ENCODE measurements at places on chromosomes 3 and 15.

- peak; percentile 9 for DNase-seq
Measured at GRCh38 chr3:139934613-139935015, 371 bp upstream of the CLSTN2 start.

- DNase-seq = peak; percentile 44
Measured at GRCh38 chr15:40844696-40845030, 815 bp downstream of the SPINT1 start.

DNA sequence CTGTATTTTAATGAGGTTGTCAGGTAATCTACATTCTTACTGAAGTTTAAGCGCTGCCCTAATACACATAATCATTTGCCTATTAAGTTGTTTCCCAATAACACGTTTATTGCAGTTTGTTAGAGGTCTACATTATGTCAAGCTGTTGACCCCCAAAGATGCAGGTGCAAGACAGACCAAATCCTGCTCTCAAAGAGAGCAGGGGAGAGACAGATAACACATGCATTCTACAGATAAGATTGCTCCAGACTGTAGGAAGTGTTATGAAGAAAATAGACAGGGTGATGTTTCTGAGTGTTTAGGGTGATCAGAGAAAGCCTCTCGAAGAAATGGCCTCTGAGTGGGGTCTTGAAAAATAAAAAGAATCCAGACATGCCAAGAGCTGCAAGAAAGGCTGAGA, 24.8 kb upstream of the OXTR start:
- DNase-seq = no peak

DNA sequence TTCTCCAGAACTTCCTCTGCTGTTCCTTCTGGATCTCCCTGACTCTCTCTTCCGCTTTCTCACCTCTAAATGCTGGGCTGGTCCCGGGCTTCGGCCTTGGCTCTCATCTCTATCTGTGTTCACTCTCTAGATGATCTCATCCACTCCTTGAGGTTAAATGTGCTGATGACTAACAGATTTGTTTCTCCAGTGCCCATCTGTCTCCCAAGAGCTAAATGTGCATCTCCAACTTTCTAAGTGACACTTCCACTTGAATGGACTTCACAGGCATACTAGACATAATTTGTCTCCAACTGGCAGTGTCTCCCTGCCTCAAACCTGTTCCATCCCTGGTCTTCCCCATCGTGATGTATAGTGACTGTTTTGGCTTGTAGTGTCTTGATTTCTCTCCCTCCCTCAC, 95.3 kb downstream of the ITPR1 start:
- no peak for DNase-seq

DNA sequence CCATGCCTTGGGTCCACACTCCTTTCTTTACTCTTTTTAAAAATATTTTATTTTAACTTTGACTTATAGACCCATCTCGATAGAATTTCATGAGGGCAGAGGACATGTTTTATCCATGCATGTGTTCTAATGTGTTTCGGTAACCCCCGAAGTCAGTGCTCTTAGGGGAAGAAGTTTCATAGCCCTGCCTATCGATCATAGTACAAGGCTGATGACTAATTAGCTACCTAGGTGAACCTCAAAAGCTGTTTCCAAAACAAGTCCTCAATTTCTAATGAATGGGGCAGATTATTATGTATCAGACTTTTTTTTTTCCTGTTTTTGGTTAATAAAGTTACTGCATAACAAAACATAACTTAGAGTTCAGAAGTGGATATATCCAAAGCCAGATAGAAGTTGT, 82.0 kb downstream of the MBNL1 start:
- DNase-seq = no peak

DNA sequence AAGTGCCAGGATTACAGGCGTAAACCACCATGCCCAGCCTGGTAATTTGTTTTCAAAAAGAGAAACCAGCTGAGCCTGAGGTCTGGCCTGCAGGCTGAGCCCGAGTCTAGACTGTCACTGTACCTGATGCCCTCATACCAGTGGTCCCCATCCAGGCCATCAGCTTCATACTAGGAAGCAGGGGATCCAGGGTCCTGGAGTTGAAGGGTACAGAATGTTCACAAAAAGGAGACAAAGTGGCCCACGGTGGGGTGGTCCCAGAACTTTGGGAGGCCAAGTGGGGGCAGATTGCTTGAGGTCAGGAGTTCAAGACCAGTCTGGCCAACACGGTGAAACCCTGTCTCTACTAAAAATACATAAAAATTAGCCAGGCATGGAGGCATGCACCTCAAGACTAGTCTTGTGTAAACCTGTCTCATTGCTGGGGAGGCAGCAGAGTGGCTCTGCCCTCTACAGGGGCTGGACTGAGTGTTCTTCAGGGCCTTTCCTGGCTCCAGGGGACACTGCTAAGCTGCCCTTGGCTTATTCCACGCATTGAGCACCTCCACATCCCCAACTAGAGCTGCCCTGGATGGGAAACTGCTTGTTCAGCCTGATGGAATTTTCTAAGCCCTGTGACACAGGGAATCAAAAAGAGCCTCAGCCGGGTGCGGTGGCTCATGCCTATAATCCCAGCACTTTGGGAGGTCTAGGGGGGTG, 7.9 kb upstream of the HHATL start:
- DNase-seq = no peak

- no peak for DNase-seq
Measured at GRCh38 chr3:184788751-184789150, 23.2 kb upstream of the VPS8 start.

- no peak for DNase-seq
Measured at GRCh38 chr3:89059211-89059925, 48.1 kb upstream of the EPHA3 start.

DNA sequence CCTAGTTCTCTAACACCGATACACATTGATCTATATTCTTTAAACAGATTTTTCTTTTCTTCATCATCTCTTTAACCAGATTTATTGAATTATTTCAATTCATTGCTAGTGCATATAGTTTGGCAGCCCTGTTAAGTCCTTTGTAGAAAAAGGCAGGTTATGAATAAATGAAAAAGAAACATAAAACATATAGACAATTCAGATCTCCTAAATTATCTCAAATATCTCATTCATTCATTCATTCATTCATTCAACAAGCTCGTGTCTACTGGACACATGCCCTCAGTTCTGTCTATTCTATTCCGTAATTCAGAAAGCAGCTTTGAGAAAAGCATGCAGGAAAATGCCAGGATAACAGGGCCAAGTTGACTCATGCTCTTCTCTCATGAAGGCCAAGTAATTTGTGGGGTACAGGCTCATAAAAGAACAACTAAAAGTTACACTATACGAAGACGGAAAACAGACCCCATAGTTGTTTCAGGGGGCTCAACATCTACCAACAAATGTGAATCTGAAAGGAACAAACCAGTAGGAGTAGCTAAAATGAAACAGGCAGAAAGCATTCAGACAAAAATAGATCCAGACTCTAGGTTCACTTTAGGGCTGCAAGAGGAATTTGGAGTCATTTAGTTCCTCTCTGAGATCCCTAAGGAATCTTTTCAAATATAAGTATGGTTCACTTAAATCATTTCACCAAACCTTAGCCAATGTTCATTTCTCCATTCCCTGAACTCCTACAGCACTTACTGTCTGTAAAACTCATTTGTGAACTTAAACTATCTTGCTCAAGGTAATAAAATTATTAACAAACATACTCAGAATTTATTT, 7.5 kb downstream of the ZNF148 start:
- DNase-seq = no peak

GRCh38 chr3:24174614-24175013, 229.5 kb downstream of the NR1D2 start:
- DNase-seq = no peak

GRCh38 chr3:15361494-15362214, 29.3 kb upstream of the SH3BP5 start:
- peak; percentile 43 for DNase-seq

- DNase-seq = no peak
Measured at GRCh38 chr3:80492162-80492561, 724.4 kb upstream of the ROBO1 start.

GRCh38 chr3:186909078-186909853, 21.1 kb upstream of the ST6GAL1 start:
- DNase-seq = no peak

DNA sequence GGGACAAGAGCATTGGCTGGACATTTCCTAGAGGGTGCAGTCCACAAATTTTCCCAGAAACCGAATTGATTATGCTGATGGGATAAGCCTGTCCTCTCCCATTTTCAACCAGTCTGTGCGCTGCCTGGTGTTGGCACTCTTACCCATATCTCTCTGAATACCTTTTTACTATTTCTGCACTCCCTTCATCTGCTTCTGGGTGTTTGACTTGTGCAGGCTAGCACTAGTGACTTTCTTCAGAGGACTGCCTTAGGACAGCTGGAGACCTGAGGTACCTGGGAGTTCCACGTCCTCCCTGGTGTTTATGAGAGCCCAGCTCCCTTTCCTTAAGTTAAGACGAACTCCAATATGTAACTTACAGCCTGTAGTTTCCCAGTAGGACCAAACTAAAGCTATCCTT, 50.2 kb downstream of the RBMS3 start:
- DNase-seq = no peak

- DNase-seq = no peak
Measured at GRCh38 chr3:69097407-69098086, 12.8 kb downstream of the ARL6IP5 start.

DNA sequence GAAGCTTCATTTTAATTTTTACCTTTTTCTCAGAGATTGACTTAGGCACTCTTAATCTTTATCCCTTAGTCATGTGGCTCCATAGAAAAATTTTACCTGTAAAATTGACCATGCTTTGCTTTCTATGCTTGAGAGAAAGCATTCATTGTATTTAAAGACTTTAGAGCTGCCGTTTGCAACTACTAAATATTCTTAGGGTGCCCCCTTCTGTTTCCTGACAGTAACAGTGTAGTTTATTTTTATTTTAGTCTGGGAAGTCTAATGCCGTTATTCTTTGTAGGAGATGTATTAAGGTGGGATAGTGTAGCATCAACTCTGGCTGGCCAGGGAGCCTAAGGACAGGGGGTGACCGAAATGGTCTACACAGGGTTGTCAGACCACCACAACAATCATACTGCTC, 84.5 kb upstream of the SYNPR start:
- peak; percentile 17 for DNase-seq

DNA sequence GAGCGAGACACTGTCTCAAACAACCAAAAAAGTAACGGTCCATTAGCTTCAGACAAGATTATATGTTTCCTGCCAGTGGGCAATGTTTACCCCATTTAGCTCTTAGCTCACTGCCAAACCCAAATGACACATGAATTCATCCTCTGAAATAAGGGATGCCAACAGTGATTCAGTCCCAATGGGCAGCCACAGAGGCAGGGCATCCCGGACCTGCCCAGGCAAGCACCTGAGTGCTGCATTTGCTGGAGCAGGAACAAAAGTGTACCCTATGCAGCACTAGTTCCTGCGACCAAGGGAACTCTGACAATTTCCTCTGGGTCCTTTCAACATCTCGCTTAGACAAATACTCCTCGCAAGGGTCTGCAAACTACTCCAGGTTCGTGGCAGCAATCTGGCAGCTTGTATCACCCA, 8.0 kb downstream of the IP6K2 start:
- no peak for DNase-seq

GRCh38 chr3:30102356-30102755, 504.0 kb upstream of the TGFBR2 start:
- no peak for DNase-seq

GRCh38 chr3:174583396-174583795, 275.7 kb upstream of the NAALADL2 start:
- no peak for DNase-seq

DNA sequence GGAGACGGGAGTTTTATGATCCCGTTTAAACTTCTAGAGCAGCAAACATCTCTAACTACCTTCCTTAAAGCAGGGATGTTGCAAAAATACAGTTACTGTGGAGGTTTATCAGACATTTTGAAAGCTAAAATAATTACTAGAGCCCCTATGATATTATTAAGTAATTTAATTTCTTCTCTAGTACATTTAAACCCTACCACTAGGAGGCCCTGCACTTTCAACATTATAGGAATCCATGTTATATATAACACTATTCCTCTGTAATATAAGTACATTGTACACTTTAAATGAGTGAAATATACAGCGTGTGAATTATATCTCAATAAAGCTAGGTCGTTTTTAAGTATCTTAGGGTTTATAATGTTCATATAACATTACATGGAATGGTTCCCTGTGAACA, 11.5 kb downstream of the SETMAR start:
- no peak for DNase-seq

- no peak for DNase-seq
Measured at GRCh38 chr15:37395100-37395468, 294.7 kb upstream of the MEIS2 start.

GRCh38 chr15:81336568-81336967, 12.6 kb upstream of the STARD5 start:
- DNase-seq = peak; percentile 23

DNA sequence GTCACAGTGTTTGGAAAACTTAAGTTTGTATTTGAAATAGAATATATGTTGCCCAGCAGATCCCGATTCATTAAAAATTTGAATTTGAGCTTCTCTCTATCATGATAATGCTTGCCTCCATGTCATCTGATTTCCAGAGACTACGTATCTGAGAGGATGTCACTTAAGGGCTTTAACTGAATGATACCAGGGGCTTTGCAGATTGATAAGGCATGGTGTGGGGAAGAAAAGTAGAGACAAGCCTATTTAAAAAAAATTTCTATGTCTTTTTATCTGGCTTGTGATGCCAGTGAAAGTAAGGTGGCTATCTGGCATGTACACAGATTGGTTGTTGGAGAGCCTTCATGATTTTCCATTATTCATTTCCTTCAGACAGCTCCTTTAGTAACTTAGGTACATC, 72.7 kb downstream of the UBE2E2 start:
- DNase-seq = no peak

Data from RPMI8226 (cell line).